ENCODE measurements at places on chromosomes 6 and 20.

- no peak for DNase-seq
Measured at GRCh38 chr6:128389820-128390534, 130.4 kb downstream of the PTPRK start.

GRCh38 chr6:107171513-107171912, 56.2 kb upstream of the BEND3 start:
- no peak for DNase-seq

DNA sequence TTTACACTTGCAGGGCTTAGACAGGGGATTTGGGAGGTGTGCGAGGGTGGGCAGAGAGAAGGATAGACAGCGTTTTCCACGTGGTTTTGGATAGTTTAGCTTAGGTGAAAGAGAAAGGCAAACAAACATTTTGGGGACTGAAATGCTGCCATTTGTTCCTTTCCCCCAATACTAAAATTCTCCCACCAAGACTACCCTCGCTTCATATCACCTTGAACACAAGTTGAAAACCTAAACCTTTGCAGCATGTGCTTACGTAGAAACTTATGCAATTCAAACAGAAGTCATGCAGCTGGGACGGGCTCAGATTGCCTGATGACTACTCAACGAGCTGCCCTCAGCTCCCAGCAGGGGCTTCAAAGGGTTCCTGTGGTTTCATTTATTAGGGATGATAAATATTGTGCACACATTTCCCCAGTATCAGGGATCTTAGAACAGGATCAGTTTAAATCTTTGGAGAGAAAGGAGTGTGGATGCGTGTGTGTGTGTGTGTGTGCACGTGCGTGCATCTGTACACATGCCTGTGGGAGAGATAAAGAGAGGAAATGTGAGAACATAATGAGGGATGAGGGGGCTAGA, 77.3 kb downstream of the SLC22A23 start:
- DNase-seq: no peak

GRCh38 chr6:20680697-20681165, 146.5 kb downstream of the CDKAL1 start:
- no peak for DNase-seq

DNA sequence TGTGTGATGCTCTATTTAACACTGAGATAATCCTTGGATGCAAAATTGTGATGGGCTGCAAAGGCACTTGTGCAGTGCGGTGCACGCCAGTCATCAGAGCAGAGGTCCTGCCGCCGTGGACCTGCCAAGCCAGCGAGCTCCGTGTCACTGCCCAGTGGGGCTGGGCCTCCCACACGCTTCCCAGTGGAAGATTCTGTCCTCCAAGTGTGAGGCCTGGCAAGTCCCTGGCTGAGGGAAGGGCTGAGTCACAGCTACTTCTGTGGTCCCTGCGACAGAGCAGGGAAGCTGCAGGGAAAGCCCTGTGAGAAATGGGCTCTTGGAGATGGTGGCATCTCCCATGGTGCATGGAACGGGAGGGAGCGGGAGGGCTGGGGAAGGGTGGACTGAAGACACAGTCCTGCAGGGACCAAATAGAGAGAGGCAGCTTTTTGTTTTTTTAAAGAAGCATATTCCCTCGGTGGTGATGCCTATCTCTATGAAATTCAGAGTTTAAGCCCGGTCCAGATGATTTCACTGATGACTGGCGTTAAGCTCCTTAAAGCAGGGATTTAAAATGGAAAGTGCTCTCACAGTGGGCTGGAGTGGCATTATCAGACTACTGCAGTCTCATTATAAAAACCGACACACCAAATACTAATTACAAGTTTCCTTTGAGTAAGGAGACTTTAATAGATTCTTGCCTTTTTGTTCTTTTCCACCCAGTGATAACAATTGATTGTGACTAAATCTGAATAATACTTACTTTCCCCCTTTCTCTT, 413.7 kb downstream of the QKI start:
- no peak for DNase-seq

DNA sequence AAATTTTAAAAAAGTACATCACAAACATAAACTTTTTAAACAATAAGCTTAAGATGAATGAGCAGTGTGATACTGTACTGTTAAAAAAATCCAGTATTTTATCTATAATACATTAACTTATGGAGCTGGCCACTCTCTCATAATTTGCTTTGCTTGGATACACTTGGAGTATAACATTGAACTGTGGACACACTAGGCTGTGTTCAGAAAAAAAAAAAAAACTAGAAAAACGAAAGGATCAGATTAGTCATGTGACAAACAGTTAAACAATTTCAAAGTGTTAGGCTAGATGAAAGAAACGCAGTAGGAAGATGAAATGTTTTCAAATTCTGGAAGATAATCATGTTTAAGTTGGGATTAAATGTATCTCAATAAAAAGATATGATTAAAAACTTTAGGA, 220.0 kb downstream of the GRIK2 start:
- DNase-seq: no peak

DNA sequence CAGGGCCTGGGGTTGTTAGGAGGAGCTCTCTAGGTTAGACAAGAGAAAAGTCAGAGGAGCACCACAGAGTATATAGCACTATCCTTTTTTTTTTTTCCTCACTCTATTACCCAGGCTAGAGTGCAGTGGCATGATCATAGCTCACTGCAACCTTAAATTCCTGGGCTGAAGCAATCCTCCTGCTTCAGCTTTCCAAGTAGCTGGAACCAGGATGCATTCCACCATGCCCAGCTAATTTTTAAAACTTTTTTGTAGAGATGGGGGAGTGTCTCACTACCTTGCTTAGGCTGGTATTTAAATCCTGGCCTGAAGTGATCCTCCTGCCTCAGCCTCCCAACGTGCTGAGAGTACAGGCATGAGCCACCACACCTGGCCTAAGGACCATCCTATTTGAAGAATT, 19.3 kb upstream of the AKIRIN2 start:
- DNase-seq: no peak

GRCh38 chr6:166926748-166927147, 29.6 kb downstream of the RNASET2 start:
- no peak for DNase-seq

- DNase-seq: no peak
Measured at GRCh38 chr20:35276408-35276807, 1.5 kb downstream of the MMP24OS start.

GRCh38 chr6:39178235-39178634, 51.0 kb downstream of the KCNK5 start:
- DNase-seq: no peak

GRCh38 chr6:152634773-152635172, 2.4 kb downstream of the SYNE1 start:
- DNase-seq: no peak

- DNase-seq: no peak
Measured at GRCh38 chr6:82367704-82368103, 4.1 kb downstream of the TPBG start.

DNA sequence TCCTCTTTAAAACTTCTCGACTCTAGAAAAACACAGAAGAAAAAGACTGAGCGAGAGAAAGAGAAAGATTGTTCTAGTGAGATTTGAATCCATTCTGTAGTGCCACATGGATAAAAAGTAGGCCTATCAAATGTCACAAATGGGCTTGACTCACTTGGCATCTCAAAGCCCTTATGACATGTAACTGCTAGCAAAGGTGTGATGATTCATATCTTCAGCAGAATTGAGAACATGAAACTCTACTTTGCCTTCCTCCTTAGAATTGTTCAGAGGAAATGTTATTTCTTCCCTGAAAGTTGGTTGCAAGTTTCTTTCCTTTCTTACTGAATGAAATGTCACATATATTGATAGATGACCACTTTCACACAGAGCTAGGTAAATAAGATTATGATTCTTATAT, 40.4 kb upstream of the DUSP22 start:
- no peak for DNase-seq

DNA sequence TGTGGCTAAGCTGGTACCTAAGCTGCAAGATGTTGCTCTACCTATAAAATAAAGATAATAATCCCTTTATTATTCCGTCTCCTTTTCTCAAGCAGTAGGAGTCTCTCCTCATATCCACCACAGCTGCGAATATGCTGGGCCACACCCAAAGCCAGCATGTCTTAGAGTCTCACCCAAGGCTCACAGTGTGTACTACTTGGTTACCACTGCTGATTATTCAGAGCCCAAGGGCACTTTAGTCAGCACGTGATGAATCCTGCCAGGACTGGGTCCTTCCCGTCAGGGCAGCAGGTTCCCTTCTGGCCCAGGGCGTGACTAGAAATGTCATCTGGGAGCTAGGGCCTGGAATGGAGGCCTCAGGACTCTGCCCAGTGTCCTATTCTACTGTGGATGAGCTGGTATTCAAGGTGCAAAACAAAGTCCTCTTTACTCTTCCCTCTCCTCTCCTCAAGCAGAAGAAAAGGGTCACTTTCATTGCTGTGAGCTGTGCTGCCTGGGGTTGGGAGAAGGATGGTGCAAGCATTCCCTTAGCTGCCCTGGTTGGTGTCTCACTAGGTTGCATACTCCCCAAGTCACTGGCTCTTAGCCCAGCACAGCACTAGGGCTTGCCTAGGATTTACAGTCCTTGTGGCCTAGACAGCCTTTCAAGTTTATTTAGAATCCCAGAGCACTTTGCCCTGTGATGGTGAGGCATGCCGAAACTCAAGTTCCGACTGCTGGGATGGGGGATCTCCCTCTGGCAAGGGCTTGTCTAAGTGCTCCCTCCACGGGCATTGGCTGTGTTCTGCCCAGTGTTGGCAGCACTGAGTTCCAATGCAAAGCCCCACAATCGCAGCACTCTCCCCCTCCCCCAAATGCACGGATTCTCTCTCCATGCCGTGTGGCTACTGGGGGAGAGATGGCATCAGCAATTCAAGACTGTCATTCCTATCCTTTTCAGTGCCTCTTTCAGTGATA, 320.2 kb downstream of the BTBD9 start:
- no peak for DNase-seq

DNA sequence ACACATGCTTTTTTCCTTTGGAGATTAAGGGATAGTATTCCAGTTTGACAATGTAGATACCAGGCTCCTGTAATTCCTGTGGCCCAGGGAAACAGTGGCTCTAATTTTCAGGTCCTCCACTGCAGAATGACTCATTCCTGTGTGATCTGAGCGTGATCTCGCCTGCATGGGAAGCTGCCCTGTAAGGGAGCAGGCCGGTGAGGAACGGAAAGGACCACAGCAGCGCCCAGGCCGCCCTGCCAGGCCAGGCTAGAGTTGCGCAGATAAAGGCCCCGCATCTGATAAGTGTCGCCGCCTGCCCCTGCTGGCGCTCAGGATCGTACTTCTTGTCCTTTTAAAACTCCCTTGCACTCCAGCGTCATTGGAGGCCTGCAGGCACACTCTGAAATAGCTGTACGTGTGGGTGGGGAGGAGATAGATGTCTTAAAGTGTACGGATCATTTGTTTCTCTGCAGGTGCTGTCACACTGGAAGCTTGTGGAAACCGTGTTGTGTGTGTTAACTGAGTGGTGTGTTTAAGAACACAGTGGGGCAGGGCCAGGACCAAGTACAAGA, 60.7 kb downstream of the SYNJ2 start:
- DNase-seq: no peak

GRCh38 chr6:31903957-31904356, 2.1 kb upstream of the ZBTB12 start:
- DNase-seq: no peak

GRCh38 chr6:127182501-127182900, 64.0 kb downstream of the RSPO3 start:
- DNase-seq: no peak

All from stimulated activated naive CD8-positive, alpha-beta T cell treated with anti-CD3 and anti-CD28 coated beads, Interleukin-15, Interleukin-2, amounts not matched to agents 100 U/mL and 50 U/mL, for 24 hours (primary cell).